ENCODE measurements at places on chromosomes 2 and 18.

DNA sequence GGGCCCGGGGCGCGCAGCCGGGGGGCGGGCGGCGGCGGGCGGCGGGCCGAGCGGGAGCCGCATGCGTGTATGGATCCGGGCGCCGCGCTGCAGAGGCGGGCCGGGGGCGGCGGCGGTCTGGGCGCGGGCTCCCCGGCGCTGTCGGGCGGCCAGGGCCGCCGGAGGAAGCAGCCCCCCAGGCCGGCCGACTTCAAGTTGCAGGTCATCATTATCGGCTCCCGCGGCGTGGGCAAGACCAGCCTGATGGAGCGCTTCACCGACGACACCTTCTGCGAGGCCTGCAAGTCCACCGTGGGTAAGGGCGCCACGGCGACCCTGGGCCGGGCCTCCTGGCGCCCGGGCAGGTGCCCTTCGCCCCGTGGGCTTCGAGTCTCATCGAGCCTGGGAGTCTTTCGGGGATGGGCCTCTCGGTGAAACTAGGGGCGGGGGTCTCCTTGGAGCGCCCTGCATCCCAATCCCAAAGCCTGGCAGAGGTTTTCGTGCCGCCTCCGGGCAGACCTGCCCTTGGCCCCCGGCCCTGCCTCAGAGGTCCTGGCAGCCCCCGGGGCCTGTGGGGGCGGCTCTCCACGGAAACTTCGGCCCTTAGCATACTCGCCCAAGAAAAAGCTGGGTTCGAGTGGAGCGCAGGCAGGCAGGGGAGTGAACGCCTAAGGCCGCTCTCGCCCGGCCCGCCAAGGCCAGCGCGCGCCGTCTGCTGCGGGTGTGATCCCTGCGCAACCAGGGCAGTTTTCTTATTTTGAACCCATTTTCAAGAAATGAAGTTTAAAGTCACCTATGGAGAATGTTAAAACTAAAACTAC lies 622 bp downstream of the RAB12 start:
- DNase-seq = peak; percentile 23

GRCh38 chr2:33051586-33052360 lies 105.0 kb downstream of the LTBP1 start:
- DNase-seq = no peak

DNA sequence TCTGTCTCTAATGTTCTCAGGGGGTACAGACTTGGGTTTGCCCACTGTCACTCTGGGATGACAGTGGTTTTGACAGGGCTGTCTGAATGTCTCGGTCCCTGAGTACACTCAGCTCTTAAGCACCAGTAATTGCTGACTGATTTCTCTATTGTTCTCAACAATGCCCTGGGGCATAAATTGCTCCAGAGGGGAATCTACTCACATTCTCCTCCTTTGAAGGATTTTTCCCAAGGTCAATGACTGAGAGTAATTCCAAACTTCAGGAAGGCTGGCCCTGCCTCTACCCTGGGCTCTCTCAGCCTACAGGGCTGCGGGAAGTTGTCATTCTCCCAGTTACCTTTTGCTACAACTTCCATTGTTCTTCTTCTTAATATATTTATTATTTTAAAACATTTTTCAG lies 36.5 kb downstream of the MC2R start:
- no peak for DNase-seq

- DNase-seq = no peak
These were observed 449.2 kb upstream of the DCC start for GRCh38 chr18:51890762-51891161.

GRCh38 chr2:229653531-229653930 lies 60.8 kb downstream of the DNER start:
- no peak for DNase-seq

GRCh38 chr2:85462322-85462721 lies 43.8 kb downstream of the SH2D6 start:
- DNase-seq = no peak

GRCh38 chr18:76673281-76674185 lies 148.8 kb upstream of the ZNF236 start:
- DNase-seq = no peak

- no peak for DNase-seq
These were observed 552.9 kb downstream of the FBXO15 start for GRCh38 chr18:73594749-73595148.

- no peak for DNase-seq
These were observed 97.3 kb upstream of the GCFC2 start for GRCh38 chr2:75807992-75808391.

- no peak for DNase-seq
These were observed 337.0 kb downstream of the MBD2 start for GRCh38 chr18:53887447-53887846.

DNA sequence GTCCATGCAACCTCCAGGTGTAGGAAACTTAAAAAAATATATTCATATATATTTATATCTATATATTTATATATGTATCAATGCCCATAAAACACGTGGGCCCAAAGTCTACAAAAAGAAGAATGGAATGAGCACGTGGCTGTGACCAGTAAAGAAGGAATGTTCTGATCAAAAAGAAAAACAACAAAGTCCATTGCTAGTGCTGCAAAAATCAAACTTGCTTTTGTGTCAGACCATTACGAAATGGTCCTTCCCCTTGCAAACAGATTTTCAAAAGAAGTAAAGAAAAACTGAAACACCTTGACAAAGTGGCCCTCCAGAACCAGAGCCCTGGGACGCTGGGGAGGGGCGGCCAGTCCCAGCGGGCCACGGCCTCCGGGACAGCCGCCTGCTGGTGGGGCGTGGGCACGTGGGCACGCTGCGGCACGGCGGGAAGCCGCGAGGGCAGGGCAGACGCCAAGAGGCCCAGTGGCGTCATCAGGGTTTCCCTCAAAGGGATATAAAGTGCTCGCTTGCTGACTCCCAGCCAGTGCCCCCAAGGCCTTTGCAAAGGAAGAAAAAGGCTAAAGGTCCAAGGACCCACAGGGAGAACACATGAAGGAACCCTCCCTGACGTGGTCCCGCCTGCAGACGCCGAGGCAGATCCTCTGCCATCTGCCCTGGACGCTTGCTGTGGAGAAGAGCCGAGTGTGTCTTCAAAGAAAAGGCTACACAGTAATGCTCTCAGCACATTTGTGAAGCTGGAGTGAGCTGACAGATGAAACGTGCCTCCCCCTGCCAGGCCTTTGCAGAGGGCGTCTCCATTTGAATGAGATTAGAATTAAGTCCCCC lies 201.8 kb downstream of the TWIST2 start:
- no peak for DNase-seq

GRCh38 chr2:27903018-27903417 lies 12.5 kb downstream of the BABAM2 start:
- DNase-seq = no peak

GRCh38 chr18:42025974-42026625 lies 71.1 kb downstream of the PIK3C3 start:
- DNase-seq = no peak

GRCh38 chr18:56721031-56721430 lies 69.9 kb downstream of the WDR7 start:
- DNase-seq = no peak

GRCh38 chr2:166382448-166382847 lies 6.7 kb upstream of the SCN9A start:
- DNase-seq = no peak

DNA sequence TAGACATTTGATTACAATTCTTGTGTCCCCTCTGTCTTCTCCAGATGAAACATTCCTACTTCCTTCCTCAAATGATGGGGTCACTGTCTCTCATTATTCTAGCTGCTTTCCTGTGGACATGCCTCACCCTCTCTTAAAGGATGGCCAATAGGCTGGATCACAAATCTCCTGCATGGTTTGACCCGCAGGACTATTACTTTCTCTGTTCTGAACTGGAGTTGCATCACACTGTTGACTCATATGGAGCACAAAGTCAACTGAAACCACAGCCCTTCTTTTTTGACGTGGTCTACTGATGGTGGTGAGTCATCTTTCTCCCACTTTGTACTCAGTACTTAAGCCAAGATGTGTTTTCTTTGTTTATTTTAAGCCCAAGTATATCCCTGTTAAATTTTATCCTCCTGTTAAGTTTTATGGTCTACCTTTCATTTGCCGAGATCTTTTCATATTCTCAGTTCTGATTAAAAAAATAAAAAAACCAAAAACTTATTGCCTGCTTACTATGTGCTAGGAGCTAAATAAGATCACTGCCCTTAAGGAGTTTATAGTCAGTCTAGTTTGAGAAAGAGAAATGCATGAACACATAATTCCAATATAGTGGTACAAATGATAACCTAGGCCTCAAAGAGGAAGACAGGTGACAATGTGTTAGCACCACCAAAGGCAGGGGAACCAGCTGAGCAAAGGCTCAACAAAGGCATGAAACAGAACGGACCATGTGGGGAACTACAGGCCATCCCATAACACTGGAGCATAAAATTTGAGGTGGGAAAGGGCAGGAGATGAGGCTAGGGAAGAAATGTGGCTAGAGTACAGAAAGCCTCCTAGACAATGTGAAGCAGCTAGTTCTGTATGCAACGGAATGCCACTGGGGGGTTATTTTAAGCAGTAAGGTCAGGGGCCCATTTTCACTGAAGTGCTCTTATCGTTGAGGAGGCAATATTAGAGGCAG lies 67.6 kb upstream of the ZFP36L2 start:
- DNase-seq = peak; percentile 68

- no peak for DNase-seq
These were observed 141.6 kb downstream of the UBE2E3 start for GRCh38 chr2:181121996-181122395.

DNA sequence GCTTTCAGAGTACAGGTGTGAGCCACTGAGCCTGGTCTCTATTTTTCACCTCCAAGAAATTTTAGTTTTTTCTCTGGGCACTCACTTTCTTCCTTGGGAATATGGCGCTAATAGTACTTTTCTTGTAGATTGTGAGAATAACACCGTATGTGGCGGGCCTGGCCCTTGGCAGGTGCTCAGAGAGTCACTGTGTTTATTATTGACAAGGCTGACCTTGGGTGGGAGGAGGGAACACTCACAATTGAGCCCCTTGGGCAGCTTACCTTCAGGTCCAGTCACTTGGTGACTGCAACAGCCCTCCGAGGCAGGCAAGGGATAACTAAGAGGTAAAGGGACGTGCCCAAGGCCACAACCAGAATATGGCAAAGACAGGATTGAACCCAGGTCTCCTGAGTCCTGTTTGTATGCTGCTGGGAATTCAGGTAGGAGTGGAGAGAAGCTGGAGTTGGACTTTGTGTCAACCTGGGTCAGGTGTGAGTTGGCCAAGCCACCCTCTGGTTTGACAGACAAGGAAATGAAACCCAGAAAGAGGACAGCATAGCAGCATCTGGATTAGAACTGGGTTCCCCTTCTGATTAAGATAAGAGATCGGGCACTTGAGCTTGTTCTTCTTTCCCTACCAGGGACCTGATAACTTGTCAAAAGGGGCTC lies 2.8 kb upstream of the STK25 start:
- no peak for DNase-seq

GRCh38 chr2:133674433-133675331 lies 106.4 kb upstream of the NCKAP5 start:
- DNase-seq = no peak

DNA sequence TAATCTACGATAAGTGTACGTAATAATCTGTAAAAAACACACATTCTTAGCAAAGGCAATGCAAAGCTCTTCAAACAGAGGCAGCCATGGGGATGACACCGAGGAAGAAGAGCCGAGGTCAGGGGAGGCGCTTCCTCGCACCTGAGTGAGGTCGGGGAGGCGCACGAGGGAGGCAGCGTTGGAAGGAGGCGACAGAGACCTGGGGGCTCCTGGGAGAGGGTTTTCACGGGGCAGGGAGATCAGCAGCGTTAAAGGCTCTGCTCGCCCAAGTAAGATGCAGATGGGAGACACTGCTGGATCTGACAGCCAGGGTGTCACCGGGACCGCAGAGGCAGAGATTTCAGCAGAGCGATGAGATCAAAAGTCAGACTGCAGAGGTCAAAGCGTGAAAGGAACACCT lies 143.1 kb downstream of the L3MBTL4 start:
- DNase-seq = no peak

- DNase-seq = no peak
These were observed 57.1 kb downstream of the HPCAL1 start for GRCh38 chr2:10359731-10360329.

DNA sequence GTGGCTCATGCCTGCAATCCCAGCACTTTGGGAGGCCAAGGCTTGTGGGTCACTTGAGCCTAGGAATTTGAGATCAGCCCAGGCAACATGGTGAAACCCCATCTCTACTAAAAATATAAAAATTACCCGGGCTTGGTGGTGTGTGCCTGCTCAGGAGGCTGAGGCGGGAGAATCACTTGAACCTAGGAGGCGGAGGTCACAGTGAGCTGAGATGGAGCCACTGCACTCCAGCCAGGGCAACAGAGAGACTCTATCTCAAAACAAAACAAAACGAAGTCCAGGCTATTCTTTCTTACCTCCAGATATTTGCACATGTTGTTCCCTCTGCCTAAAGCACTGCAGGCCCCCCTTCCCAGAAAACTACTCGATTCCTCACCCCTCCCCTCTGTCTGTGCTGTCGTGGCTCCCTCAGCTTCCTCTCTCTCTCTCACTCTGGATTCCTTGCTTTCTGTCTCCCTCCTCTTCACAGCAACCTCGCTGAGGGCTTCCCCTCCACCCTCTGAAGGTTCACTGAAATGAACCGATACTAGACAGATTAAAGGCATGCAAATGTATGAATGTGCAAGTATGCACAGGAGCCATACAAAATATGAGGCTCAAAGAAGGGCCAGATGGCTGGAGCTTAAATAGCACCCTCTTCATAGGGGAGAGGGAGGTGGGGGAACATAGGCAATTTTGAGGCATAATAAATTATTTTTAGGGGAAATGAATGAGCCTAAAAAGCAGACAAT lies 18.5 kb downstream of the TMEM177 start:
- no peak for DNase-seq

GRCh38 chr2:210577263-210578071 lies 21.1 kb downstream of the CPS1 start:
- DNase-seq = peak; percentile 59

- DNase-seq = no peak
These were observed 311.0 kb downstream of the CBLN2 start for GRCh38 chr18:72233106-72233505.

DNA sequence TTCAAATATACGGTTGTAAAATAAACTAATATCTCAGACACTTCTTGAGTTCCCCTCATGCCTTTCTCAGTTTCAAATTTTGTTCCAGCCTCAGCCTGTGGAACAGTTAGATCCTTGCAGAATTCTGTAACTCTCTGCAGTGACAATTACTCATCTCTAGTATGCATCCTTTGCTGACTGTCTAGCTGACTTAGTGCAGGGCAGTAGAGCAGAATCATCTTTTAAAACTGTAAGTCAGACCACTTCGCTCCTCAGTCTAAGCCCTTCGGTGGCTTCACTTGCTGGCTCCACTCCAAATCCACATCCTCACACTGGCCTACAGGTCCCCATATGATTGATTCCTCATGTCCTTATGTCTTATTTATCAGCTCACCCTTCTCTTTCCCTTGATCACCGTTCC lies 164.1 kb upstream of the ZSWIM2 start:
- DNase-seq = no peak

GRCh38 chr2:9269695-9270360 lies 63.2 kb downstream of the ASAP2 start:
- no peak for DNase-seq

GRCh38 chr18:75478996-75479880 lies 51.7 kb upstream of the SMIM21 start:
- peak; percentile 54 for DNase-seq

DNA sequence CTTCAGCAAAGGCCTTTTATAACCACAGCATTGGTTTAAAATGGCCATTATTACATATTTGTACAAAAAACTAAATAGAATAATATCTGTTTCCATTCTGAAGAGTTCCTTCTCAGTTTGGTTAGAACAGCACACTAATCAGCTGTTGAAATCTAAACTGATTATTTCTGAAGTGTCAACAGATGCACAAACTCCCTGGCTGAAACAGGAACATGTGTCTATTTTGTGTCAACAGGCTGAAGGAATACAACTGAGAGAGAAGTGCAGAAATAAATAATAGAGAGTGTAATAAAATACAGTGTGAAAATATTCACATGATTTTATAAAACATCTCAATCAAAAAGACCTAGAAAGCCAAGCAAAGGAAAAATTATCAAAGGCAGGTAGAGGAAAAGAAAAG lies 29.7 kb downstream of the IKZF2 start:
- no peak for DNase-seq
